ENCODE measurements at places on chromosomes 6 and 20.

- DNase-seq: peak; percentile 28
Observed at GRCh38 chr6:131657630-131658111, 20.6 kb downstream of the ENPP3 start.

DNA sequence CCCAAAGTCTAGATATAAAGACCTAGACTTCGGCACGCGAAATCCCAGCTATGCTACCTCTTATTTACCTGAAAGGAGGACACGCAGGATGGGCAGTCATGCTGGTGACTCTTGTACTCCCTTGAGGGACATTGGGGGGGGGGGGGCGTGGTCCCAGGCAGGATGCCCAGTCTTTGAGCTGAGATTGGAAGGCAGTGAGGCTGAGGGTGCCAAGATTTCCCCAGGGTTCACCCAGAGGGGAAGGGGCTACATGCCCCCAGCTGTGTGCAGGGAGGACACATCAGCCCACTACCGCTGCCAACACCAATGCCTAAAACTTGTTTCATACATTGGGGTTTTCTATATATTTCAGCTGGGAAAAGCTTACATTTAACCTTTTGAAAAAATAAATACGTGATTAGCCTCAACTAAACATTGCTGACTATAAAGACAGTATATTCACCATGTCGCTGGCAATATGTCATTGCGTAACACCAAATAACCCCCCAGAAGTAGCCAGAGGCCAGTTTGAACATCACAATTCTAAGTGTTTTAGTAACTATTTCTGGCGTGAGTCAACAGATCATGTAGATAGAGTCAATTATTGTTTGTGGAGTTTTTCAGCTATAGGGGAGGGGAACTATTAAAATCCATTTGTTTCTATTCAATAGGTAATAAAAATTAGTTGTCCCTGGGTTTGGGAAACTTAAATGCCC, 21.6 kb downstream of the MGME1 start:
- DNase-seq: no peak

DNA sequence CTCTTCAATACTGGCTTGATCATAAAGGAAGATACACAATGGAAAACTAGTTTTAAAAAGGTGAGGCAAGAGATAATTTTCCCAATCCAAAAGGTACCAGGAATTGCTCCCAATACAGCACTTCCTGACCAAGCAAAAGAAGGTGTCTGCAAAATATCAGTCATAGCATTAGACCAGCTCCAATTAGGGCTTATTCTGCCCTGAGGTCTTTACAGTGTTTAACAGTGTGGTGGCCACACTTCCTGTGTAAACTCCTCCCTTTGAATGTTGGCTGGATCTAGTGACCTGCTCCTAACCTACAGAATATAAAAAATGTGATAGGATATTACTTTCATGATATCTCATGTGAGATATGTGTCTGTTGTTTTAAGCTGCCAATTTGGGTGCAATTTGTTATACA, 57.1 kb upstream of the BTN3A2 start:
- no peak for DNase-seq

- peak; percentile 94 for DNase-seq
Observed at GRCh38 chr6:16803294-16804200, 42.3 kb upstream of the ATXN1 start.

DNA sequence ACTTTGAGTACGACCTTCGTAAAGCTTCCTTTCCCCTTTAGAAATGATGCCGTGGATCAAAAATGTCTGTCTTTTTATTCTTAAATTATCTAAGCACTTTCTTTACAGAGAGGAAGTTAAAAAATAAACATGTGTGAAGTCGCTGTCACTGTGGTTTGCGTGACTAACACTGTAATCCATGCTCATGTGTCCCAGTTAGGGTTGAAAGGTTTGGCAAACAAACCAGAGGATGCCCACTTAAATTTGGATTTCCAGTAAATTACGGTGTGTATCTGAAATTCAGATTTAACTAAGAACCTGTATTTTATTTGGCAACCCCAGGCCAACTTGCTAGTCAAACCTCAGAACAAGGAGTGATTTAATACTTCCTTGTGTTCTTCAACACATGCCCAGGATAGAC, 21.1 kb downstream of the HLA-DRB1 start:
- DNase-seq: no peak

DNA sequence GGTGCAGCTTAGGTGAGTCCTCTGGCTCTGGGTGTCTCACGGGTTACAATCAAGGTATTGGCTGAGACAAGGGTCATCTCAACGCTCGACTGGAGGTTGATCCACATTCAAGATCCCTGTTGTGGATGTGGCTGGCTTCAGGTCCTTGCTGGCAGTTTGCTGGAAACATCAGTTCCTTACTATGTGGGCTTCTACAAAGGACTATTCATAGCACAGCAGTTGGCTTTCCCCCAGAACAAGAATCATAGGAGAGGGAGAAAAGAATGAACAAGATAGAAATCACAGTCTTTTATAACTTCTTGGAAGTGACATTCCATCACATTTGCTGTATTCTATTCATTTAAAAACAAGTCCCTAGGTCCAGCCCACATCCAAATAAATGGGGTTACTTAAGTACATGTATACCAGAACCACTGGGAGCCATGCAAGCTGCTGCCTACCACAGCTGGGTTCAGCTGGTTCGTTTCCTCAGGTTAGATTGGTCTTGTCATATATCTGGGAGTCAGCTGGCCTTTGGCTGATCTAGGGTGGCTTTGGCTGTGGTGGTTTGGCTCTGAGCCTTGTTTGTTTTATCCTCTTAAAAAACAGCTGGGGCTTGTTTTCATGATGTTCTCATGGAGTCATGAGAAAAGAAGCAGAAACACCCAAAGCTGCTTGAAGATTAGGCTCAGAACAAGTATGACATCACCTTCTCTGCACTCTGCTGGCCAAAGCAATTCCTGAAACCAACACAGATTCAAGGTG, 433.2 kb upstream of the SPTLC3 start:
- DNase-seq: peak; percentile 8

DNA sequence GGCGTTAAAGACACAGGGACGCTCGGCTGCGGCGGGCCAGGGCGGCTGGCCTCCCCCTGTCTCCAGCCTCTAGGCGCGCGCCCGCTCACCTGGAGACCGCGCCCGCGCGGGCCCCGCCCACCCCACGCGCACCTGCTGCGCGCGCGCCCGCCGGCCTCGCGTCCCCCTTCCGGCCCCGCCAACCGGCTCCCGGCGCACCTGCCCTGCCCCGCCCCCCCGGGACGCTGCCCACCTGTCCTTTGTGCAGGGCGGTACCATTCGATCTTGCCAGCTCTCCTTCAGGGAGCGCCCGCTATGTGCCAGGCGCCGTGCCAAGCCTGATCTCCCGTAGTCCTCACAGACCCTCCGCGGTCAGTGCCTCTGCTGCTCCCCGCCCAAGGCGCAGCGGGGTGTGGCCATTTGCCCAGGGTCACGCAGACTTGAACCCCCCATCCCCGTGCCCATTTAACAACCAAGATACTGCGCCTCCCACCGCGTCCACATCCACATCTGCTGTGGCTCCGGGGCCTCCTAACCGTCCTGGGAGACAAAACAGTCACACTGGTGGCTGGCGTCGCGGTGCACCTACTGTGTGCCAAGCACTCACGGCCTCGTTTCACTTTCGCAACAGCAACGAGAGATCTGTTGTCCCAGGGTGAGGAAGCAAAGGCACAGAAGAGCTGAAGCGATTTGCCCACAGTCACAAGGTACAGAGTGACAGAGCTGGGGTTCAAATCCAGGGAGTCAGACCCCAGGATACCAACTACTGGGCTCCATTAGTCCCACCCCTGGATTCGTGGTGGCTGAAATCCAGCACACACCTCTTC, 48.1 kb downstream of the NOL4L start:
- no peak for DNase-seq

GRCh38 chr6:166713434-166714186, 86.6 kb upstream of the RPS6KA2 start:
- DNase-seq: no peak

DNA sequence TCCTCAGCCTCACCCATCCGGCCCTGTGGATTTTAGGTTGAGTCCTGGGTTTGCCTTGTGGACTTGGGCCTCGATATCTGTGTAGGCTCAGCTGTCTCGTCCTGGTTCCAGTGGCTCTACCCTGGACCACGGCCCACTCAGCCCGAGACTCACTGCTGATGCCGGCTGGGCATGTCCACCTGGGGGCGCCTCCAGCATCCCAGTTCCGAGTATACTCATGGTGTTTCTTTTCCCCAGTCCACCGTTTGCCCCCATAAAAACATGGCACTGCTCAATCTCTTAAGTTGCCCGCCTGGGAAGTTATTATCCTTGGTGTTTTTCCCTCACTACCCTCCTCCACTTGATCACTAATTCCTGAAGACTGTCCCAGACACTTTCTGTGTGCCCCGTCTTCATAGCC, 99.1 kb downstream of the ARID1B start:
- no peak for DNase-seq

DNA sequence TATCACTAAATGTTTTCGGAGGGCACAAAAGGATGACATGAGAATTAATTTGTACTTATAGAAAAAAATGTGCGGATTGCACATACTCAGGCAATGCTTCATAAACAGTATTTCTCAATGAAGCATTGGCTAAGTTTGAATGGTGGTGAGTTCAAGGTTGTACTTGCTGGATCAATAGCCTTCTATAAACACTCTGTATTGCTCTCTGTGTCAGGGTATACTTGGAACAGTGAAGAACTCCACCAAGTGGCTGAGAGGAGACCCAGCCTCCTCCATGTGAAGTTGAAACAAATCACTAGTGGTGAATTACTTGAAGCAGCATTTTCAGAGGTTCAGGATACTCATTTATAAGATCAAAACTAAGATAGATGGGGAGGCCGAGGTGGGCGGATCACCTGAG, 360.6 kb downstream of the RIMS1 start:
- DNase-seq: no peak

GRCh38 chr6:99146711-99147110, 199.0 kb upstream of the FBXL4 start:
- no peak for DNase-seq

DNA sequence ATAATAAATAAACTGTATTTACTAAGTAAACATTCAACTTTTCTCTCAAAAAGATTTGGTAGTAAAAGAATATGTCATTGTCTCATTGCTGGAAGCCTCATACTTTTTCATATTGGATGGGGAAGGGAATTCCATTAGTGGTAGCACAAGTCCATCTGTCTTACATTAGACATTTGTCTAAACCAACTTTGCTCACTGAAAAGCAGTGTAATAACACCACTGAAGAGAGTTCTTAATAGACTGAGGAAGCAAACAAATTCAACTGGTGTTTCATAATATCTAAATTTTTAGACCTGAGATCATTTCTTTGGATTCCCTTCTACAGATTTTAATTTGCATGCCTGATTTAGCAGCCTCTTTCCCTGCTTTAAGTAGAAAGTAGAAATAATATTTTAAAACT, 62.7 kb downstream of the PLCB1 start:
- DNase-seq: no peak

DNA sequence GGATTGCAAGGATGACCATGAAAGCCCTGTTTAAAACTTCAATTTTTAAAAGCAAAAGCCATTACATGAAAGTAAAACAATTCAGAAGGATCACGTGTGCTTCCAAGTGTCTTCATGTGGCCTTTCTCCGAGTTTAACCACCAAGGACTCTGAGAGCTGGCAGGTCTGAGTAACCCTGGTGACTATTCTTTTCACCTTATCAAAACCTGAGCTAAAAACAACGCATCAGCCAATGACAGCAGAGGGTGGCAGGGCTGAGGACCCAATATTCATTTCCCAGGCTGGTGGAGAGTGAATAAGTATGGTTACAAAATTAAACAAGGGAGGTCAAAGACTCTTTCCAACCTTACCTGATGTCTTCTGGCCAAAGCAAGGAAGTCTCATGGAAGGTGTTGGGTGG, 46.7 kb downstream of the DNAAF9 start:
- no peak for DNase-seq

GRCh38 chr6:131041814-131042213, 21.2 kb downstream of the EPB41L2 start:
- no peak for DNase-seq

DNA sequence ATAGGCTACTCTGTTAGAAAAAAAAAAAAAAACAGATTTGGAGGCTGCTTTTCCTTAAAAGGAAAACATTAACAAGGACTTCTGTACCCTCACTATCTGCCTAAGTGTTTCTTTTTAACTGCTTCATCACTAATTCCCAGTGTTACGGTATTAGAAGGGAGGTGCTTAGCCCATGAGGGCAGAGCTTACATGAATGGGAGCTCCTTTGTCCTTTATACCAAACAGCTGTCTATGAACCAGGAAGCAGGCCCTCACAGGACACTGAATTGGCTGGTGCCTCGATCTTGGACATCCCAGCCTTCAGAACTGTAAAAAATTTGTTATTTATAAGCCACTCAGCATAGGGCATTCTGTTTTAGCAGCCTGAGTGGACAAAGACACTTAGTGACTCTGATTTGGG, 215.6 kb upstream of the NRSN1 start:
- DNase-seq: no peak

DNA sequence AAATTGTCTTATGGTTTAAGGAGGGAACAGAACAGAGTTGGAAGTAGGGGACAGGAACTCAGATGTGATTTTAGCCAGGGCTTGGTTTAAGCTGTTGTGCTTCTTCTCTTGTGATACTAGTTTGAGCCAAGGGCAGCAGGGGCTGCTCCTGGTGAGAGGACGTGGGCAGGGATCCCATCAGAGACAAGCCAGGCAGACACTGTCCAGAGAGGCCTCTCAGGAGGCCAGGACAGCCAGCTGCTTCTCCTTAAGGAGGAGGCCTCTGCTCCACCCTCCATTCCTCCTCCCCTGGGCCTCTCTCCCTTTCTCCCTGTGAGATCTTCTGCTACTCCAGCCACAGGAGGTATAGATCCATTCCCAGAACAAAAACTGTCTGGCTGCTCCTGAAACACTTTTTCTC, 108.4 kb upstream of the MLN start:
- no peak for DNase-seq

DNA sequence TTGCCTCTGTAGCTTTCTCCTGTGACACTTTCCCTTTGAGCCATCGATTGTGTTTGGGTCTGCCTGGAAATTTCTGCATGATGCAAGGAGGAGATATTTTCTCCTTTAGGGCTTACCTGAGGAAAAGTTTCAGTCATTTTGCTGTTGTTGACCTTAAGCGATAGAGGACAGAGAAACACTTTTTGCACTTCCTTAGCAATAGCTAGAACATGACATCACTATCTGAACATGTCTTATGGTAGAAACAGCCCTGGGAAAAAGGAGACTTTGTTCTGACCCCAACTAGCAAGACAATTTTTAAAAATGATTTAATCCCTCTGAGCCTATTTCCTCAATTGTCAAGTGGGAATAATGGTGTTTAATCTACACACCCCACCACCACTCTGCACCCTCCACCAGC, 9.7 kb upstream of the FILIP1 start:
- DNase-seq: no peak

- no peak for DNase-seq
Observed at GRCh38 chr6:118327237-118327636, 220.9 kb upstream of the PLN start.

DNA sequence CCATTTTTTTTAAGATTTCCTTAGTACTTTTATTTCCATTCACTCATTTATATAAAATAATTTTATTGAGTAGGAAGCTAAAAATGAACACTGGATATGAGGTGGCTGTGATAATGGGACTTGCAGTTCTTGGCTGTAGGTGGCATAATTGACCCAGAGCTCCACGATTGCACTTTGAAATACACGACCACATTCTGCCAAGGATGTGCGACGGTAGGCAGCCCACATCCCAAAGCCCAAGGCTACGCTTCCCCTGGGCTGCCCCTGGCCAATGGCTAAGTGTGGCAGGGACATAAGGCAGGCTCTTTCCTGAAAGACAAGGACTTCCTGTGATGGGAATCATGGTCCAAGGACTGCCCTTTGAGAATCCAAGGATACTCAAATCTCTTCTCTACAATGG, 43.7 kb upstream of the ADTRP start:
- no peak for DNase-seq

GRCh38 chr20:51220293-51220706, 197.4 kb upstream of the KCNG1 start:
- DNase-seq: peak; percentile 7

All from astrocyte of the hippocampus (primary cell).